Motor neuron (in vitro differentiated cells): ENCODE measurements at places on chromosomes 1 and 21. TPM values are rescaled to one million over a fixed set of nuclear protein-coding genes. Genes with fewer than 3 reads are reported as not detected.

- ATAC-seq, result no peak
Measured at GRCh38 chr1:29462096-29462495, 225.8 kb downstream of the PTPRU start.

DNA sequence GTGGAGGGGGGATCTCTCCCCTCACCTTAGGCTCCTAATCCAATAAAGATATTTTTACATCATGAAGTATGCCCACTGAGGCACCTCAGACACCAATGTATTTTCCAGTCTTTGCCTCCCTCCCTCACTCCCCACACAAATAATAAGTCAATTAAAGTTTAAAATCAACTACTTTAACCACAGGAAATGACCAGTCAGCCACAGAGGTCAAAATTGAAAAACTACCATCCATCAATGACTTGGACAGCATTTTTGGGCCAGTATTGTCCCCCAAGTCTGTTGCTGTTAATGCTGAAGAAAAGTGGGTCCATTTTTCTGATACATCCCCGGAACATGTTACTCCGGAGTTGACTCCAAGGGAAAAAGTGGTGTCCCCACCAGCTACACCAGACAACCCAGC is 70.6 kb upstream of the DYNLT5 start:
- ATAC-seq, result no peak

The FAM72A gene
- 6.9 and 8.7 TPM in 2 replicates for total RNA-seq

The TOE1 gene
- total RNA-seq, result 11.2 and 11.3 TPM in 2 replicates

DNA sequence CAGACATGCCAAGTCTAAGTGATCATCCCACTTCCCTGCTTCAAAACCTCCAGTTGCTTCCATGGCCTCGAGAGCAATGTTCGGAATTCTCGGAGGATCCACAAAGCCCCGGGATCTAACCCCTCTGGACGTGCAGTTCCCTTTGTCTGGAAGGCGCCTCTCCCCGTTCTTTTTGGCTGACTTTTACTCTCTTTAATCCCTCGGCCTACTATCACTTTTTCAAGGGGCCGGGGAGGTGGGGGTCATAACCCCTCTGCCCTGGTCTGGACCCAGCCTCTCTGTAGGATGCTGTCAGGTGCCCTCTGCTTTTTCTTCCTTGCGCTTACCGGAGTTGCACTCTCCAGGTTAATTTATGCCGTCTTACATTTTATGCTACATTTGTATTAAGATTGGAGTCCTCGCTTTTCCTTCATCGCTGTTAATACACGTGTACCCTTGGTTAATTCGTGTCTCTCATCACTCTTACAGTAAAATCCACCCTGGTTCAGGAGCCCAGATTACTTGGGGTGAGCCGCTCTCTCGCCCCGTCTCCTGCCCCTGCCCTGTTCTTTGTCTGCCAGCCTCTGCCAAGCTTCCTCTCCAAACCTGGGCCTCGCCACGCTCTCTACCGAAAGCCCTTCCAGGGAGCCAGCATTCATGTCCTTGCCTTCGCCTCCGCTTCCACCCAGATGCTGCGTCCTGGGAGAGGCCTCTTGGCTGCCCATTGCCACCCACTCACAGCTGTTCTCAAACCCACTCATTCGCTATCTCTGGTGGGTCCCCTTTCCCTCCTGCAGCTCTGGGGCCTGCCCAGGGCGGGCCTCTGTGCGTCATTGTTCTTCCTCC is 448.6 kb downstream of the CAMTA1 start:
- ATAC-seq, result no peak

The GJA9 gene
- 0.45 and 1.7 TPM in 2 replicates for total RNA-seq

GRCh38 chr21:34204481-34205439 is 131.4 kb downstream of the MRPS6 start:
- ATAC-seq, result peak; percentile 18

The C1QC gene
- total RNA-seq, result 0.23 TPM in 1 of 2 replicates, not detected in the other

- ATAC-seq, result no peak
Measured at GRCh38 chr1:64124704-64125440, 78.6 kb upstream of the UBE2U start.

- no peak for ATAC-seq
Measured at GRCh38 chr1:7040969-7041695, 255.9 kb downstream of the CAMTA1 start.

DNA sequence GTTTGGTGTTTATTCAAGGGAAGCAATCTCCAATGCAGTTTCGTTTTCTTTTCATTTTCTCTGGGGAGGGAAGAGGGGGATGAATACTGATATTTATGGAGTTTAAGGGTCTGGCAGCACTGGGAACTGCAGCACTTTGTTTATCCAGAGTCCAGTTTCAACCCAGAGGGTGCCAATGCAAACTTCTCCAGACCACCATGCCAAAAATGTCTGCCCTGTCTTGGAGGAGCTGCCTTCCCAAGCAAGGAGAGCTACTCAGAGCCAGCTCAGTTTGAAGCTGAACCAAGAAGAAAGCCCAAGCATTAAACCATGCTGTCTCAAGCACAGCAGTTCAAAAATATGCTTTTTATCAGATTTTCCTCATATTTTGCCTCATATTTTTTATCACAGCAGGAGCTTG is 589.7 kb downstream of the LMO4 start:
- ATAC-seq, result no peak

The SPATA1 gene
- 1.2 and 1.8 TPM in 2 replicates for total RNA-seq

DNA sequence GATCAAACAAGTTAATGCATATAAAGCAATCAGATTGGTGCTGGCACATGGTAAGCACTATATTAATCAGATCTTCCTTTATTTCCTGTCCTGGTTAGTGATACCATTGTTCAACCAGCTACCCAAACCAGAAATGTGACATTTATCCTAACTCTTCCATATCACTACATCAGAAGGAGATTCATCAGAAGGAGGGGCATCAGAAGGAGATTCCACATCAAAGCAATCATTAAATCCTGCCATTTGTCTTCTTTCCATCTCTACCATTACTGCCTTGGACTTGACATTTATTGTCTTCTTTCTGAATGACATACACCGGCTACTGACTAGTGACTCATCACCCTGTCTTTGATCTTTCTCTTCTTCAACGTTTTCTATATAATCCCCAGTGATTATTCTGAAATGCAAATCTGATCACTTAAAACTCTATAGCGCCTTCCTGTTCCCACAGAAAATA is 75.0 kb downstream of the DNM3 start:
- peak; percentile 57 for ATAC-seq

The HMGB4 gene
- 0.34 and 0.85 TPM in 2 replicates for total RNA-seq

DNA sequence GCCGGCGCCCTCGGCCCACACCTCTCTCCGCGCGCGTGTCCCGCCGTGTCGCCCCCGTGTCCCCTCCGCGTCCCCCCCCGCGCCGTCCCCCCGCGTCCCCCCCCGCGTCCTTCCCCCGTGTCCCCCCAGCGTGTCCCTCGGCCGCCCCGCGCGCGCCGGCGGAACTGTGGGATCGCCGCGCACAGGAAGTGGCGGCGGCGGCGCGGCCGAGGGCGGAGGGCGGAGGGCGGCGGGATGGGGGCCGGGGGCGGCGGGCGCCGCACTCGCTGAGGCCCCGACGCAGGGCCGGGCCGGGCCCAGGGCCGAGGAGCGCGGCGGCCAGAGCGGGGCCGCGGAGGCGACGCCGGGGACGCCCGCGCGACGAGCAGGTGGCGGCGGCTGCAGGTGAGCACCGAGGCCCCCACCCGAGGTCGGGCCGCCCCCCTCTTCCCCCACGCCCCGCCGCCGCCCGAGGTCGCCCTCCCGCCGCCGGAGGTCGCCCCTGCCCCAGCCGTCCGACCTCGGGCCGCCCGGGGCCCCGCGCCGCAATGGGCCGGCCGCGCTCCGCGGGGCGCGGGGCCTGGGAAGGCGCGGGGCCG is at the start of gene AGPAT3:
TSS of gene AGPAT3 (plus strand) at position 262 of the 578 bp plus-strand sequence. CDS start 94,459 bp downstream, outside the sequence.
- ATAC-seq, result peak; percentile 64

DNA sequence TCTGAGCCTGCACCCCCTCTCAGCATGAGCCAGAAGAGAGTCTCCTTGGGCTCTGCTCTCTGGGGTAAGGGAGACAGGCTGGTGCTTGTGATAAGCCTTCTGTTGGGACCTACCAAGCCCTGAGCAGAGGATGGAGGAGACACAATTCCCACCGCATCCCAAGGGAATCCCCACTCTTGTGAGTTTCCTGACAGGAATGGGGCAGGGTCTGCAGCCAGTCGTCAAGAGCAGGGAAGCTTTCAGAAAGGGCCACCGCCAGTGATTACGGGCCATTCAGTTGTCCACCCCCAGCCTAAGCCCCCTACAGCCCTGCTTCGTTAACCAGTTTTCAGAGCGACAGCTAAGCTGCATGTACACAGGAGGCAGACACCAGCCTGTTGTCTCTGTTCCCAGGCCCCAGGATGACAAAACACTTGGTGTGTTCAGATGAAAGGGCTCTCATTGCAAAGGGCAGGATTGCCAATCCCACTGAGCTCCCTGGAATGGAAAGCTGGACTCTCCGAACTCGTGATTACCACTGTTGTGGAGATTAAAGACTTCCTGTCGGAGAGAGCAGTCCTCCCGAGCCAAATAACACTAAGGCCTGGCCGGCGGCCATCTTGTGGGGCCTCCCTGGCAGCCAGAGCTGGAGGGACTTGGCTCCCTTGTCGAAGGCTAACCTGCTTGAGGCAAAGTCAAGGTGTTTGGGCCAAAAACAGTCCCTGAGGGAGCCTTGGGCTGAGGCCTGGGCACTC is 37.4 kb upstream of the SLC30A1 start:
- ATAC-seq, result no peak

GRCh38 chr1:77355010-77355409 is 73.2 kb downstream of the AK5 start:
- no peak for ATAC-seq

- ATAC-seq, result no peak
Measured at GRCh38 chr1:199009447-199009846, 370.6 kb downstream of the PTPRC start.

DNA sequence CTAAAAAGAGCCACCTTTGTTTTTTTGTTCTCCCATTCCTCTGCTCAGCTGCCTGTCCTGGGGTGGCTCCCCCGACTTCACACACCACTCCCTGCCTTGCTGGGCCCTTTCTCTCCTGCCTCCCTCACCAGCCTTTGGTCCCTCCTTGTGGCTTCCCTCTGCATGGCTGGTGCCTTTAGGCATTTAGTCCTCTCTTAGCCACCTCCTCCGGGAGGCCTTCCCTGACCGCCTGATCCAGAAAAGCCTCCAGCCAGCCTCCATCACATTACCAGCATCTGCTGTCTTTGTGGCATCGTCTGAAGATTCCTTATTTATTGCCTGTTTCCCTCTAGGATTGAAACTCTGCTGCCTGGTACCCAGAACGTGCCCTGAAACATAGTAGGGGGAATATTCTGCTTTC is 46.2 kb upstream of the ACOT11 start:
- no peak for ATAC-seq

- no peak for ATAC-seq
Measured at GRCh38 chr1:109373126-109373525, 24.6 kb downstream of the SORT1 start.

GRCh38 chr21:20259031-20259867 is 739.0 kb upstream of the NCAM2 start:
- ATAC-seq, result no peak

The GBP4 gene
- 1.9 and 2.1 TPM in 2 replicates for total RNA-seq

DNA sequence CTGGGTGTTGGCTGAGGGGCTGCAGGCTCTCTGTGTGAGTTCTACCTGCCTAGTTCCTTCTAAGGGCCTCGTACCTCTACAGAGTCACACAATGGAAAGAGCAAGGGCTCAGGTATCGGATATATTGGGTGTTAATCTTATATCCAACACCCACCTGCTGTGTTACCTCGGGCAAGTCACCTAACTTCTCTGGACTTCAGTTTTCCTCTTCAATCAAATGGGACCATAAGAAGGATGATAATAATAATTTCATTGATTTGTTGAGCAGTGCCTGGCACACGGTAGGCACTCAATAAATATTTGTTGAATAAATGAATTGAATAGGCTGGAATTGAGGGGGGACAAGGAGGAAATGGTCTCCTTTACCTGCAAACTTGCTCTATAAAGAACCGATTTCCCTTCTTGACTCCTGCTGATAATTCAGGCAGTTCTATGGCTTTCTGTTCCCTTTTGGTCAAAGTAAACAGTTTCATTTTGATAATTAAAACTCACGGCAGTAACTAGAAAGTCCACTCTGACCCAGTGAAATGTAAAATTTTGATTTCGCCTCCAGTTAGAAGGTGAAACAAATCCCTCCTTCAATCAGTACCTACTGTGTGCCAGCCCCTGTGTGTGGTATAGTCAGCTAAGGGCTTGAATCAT is 16.5 kb upstream of the MAN1C1 start:
- ATAC-seq, result no peak

- no peak for ATAC-seq
Measured at GRCh38 chr1:201578008-201578888, 39.3 kb downstream of the NAV1 start.

DNA sequence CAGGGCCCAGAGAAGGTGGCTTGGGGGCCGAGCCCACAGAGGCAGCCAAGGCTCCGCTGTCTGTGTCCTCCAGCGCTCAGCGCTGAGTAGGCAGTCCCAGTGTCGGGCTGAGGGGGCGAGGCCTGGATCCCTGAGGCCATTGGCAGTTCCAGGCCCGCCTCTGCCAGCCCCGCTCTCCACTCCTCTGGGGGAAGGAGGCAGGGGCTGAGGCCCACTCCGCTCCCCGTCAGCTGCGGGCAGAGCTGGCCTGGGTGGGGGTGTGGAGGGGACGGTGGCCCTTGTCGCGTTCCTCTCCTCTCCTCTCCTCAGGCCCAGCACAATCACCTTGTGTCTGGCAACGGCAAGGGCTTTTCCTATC is 132.8 kb downstream of the CASZ1 start:
- ATAC-seq, result peak; percentile 89

GRCh38 chr1:1074631-1075147 is 583 bp upstream of the RNF223 start:
- no peak for ATAC-seq

GRCh38 chr1:220878191-220879075 is 810 bp upstream of the HLX start:
- ATAC-seq, result no peak

GRCh38 chr1:191368891-191369654 is 789.2 kb upstream of the RGS18 start:
- ATAC-seq, result no peak

GRCh38 chr1:202638019-202638700 is 72.1 kb downstream of the SYT2 start:
- ATAC-seq, result peak; percentile 26

- no peak for ATAC-seq
Measured at GRCh38 chr1:119595168-119595567, 52.9 kb downstream of the ZNF697 start.

The ZBTB7B gene
- total RNA-seq, result 15.3 and 16.2 TPM in 2 replicates

- no peak for ATAC-seq
Measured at GRCh38 chr21:17467829-17468228, 45.0 kb upstream of the CXADR start.

The NTRK1 gene
- 0.27 and 0.50 TPM in 2 replicates for total RNA-seq

GRCh38 chr1:43958351-43959255 is 11.2 kb upstream of the DPH2 start:
- ATAC-seq, result no peak

- ATAC-seq, result no peak
Measured at GRCh38 chr1:54323324-54323739, 82.9 kb downstream of the SSBP3 start.

The S100A2 gene
- total RNA-seq, result 1.1 TPM in 1 of 2 replicates, not detected in the other

GRCh38 chr1:155209312-155209721 is 822 bp downstream of the MTX1 start:
- no peak for ATAC-seq

The CFAP45 gene
- 1.2 and 2.0 TPM in 2 replicates for total RNA-seq

The PADI2 gene
- 0.38 and 0.92 TPM in 2 replicates for total RNA-seq

The KRTAP22-1 gene
- total RNA-seq, result not detected in 2 replicates

GRCh38 chr1:18105196-18105595 is 2.4 kb upstream of the IGSF21 start:
- no peak for ATAC-seq

- peak; percentile 47 for ATAC-seq
Measured at GRCh38 chr21:16797540-16797939, 715.3 kb upstream of the CXADR start.
